Activated CD8-positive, alpha-beta memory T cell treated with anti-CD3 and anti-CD28 coated beads, Interleukin-2, amount 10 ng/mL, durations not matched to agents 7 days and 5 days (primary cell): ENCODE measurements at places on chromosomes 6 and 20. TPM values are rescaled to one million over a fixed set of nuclear protein-coding genes. Genes with fewer than 3 reads are reported as not detected.

The PHACTR2 gene
- 28.0 TPM for total RNA-seq

The TBPL1 gene
- 30.7 TPM for total RNA-seq

The SLC4A11 gene
- 5.4 TPM for total RNA-seq

The HEY2 gene
- not detected for total RNA-seq

The SYNDIG1 gene
- total RNA-seq, result not detected
